ENCODE measurements at places on chromosomes 12 and 14.
A peak's percentile ranks its signal among the peaks of the same experiment; 100 is the strongest.

DNA sequence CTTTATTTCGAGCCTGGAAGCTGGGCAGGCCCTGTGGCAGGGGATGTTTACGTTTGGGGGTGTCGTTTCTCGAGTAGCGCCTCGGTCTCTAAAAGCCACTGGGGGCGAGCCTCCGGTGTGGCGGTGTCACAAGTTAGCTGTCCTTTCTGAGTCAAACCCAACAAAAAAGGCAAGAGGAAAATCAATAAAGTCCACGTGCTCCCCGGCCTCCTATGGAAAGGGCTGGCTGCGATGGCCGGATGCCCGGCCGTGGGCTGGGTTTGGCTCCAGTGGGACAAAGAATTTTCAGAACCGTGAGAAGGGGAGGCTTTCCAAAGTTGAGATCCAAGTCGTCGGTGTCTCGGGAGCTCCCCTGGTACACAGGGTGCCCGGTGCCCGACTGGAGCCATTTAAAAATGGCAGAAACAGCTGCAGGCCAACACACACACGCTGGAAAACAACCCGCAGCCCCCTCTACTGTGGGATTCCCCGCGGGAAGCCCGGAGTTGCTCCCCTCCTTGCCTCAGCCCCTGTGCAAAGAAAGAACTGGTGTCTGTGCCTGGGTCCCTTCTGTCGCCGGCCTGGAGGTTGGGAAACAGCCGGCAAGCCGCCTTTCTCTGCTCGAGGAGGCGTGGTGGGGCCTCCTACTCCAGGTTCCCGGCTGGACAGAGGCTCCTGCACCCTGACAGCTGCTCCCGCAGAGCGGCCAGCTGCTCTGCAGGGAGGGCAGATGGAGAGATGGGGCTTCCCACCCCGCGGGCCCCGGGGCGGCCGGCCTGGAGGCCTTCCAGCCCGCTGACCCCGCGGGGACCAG, 1.9 kb downstream of the BCL7A start:
- DNase-seq = peak; percentile 35

DNA sequence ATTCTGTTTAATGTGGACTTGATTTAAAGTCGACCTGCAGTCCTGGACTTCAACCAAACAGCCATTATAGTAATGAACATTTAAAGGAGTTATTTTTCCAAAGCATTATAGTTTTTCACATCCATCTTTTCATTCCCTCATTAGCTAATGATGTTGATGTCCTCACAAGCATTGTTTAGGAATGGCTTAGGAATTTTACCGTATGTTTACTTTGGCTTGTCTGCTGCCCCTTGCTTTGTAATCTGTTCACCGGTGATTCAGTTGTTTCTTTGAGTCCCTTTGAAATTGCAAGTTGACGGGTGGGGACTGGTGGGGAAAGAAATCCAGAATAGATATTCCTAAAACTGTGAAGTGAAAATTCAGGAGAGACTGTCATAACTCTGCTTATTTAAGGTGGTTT, 25.4 kb downstream of the PRKCH start:
- no peak for DNase-seq

DNA sequence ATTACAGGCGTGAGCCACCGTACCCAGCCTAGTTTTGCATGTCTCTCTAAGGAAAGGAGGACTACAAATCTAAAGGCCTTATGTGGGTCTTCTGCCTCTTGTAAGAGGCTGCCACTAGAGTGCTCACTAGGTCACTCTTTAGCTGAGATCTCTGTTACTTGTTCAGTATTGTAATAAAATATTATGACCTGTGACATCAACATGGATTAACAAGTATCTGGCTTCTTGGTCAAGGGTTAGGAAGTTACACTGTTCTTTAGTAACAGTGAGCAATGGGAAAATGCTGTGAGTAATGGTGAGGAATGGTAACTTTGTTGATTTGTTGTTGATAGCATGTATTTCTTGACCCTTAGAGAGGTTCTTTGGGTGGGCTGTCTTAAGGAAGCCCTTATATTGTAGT, 50.5 kb downstream of the ERC1 start:
- DNase-seq = no peak

DNA sequence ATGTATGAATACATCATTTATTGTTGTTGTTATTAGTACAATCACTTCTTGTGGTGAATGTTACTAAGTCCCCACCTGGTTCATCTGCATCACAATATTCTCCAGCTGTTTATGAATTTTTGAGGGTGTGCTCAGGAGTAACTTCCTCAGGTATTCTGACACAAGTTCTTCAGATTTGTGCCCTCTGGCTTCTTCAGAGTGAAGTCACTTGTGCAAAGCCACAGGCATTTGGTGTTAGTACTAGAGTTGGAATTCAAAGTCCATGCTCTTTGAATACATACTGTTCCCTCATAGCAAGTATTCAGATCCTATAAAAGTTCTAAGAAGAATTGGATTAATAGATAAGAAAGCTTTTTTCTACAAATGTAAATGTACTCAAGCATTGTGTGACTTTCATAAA, 150.3 kb upstream of the AVPR1A start:
- no peak for DNase-seq

DNA sequence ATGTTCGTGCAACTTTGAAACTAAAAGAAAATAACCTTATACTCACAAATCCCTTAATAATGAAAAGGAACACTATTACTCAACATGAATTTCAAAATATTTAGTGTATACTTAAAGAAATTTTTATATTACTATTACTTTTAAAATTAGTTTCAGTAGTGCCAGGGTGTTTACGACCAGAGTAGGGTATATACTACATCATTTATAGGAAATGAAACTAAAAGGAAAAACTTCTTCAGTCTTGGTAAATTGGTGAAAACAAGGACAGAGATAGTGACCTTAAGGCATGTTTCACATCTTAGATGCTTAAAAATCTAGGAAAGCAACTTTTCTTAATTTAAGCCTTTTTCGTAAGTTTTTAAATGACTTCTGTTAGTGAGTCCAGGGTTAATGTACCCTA, 4.5 kb downstream of the USP15 start:
- no peak for DNase-seq

DNA sequence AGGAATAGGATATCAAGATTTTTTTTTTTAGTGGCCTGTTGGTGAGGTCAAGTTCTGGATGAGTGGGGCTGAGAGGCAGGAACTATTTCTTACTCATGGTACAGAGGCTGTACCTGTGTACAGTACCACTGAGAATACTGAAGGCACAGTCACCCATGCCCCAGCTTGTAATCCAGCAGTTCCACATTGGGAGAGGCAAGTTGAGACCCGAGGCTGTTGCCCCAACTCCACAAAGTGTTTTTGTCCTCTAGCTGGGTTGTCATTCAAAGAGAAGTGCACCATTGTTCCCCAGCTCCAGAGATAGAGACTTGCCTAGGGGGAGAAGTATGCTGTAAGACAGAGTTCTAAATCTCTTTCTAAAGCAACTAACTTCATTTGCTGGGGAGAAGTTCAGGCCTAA, 38.7 kb downstream of the ARID2 start:
- no peak for DNase-seq

- DNase-seq = no peak
Measured at GRCh38 chr12:12872139-12872933, 19.0 kb upstream of the GPRC5A start.

DNA sequence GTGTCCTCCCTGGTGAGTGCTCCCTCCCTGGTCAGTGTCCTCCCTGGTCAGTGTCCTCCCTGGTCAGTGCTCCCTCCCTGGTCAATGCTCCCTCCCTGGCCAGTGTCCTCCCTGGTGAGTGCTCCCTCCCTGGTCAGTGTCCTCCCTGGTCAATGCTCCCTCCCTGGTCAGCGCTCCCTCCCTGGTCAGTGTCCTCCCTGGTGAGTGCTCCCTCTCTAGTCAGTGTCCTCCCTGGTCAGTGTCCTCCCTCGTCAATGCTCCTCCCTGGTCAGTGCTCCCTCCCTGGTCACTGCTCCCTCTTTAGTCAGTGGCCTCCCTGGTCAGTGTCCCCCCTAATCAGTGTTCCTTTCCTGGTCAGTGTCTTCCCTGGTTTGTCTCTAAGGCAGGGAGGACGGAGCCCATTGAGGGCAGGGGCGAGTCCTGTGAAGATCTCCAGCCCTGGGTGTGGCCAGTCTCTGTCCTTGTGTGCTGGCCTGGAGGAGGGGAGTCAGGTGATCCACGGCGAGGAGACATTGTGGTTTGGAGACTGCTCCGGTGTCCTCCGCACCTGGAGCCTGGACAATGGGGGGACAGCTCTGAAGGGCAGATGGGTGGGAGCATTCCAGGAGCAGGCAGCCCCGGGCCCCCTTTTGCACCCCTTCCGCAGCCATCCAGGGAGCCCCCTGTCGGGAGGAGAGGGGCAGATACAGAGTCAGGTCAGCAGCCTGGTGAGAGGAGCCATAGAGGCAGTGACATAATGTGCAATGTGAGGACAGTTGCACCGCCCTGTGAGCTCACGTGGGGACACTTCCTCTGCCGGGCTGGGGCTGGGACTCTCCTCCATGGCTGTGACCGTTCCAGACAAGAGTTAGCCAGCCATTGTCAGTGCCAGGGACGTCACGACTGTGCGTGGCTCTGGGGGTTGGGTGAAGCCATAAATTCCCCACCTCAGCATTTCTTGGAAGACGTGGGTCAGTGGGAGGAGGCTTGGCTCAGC, 93.4 kb downstream of the ADGRD1 start:
- DNase-seq = no peak

DNA sequence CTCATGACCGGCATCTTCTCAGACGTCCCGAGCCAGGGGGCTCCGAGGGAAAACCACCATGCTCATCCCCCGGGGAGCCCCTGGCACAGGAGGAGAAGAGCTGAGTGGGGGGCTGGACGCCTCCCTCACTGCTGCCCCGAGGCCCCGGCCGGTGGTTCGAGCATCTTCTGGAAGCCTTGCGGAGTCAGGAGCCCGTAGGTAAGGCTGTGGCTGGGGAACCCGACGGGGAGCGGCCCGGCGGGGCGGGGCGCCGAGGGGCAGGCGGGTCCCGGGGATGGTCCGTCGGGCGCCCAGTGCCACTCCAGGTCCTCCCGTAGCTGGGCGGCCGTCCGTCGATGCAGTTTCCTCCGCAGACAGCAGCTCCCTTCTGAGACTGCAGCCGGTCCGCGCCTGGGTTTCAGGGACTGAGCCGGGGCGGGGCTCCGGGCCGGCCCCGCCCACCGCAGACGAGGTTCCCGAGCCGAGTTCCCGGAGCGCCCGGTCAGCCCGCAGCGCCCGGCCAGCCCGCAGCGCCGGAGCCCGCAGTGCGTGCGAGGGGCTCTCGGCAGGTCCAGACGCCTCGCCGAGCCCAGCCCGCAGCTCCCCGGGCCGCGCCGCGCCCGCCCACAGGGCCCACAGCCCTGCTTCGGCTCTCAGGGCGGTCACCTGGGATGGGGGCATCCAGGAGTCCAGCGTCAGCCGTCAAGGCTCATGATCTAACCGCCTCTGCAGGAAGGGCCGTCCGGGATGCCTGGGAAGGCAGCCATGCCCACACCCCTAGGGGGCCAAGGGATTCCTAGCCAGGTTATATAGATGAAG, at the start of gene PGF:
Gene PGF (minus strand): TSS at position 369 of the 798 bp plus-strand sequence. CDS start 355 bp downstream, at position 14.
- DNase-seq = peak; percentile 19

Data from NCI-H1092 treated with DMSO at 0.1 percent for 48 hours (cell line).